Activated T-helper 2 cell treated with anti-CD3 and anti-CD28 coated beads, Interferon-gamma antibody, Interleukin-2, Interleukin-4, amounts not matched to agents 10 μg/mL and 5 μg/mL and 100 μg/mL, durations not matched to agents 14 hours and 24 hours and 36 hours (primary cell): ENCODE measurements at places on chromosomes 2 and 18. TPM values are rescaled to one million over a fixed set of nuclear protein-coding genes. Genes with fewer than 3 reads are reported as not detected.
A peak's percentile ranks its signal among the peaks of the same experiment; 100 is the strongest.

Gene FOXI3
- not detected in 2 replicates for total RNA-seq

- no peak for DNase-seq
Measured at GRCh38 chr18:74465775-74466174, 8.7 kb upstream of the DIPK1C start.

DNA sequence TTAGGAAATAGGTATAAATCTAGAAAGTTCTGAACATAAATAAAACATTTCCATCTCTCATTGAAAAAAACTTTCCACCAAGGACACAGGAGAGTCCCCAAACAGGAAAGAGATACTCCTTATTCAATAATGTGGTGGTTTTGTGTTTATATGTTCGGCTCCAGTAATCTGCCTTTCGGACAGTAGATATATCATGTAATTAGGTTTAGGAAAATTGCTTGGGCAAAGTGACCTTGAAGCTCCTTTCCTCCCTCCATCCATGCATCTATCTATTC is 69.6 kb downstream of the DDX1 start:
- no peak for DNase-seq

GRCh38 chr18:75212751-75213090 is 2.1 kb downstream of the TSHZ1 start:
- no peak for DNase-seq

Gene EVX2
- not detected in 2 replicates for total RNA-seq

- no peak for DNase-seq
Measured at GRCh38 chr2:101295895-101296294, 12.6 kb downstream of the RNF149 start.

Gene SERTAD2
- total RNA-seq = 29.2 and 31.0 TPM in 2 replicates

Gene CAVIN2
- total RNA-seq = not detected in 2 replicates

Gene FAP
- total RNA-seq = not detected in 2 replicates

DNA sequence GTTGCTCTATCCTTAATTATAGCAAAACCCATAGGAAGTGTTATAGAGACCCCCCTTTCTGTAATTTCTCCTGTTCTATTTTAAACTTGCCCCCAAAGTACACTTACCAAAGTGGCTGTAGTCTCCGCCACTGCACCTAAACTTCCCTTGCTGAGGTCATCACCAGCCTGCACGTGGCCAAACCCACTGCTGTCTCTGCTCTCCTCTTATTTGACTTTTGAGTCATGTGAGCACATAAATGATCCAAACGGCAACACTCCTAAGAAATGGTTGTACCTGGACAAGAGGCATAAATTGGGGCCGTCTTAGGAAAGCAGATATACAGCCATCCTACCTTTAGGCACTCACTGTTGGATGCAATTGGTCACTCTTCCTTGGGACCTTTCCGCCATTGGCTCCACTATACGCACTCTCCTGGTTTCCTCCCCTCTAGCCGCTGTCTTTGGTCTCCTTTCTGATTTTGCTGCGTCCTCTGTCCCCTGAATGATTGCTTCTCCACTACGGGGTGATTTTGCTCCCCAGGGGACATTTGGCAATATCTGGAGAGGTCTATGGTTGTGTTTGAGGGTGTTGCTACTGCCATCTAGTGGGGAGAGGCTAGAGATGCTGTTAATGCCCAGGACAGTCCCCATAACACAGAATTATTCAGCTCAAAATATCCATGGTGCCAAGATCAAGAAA is 19.2 kb upstream of the IL36G start:
- DNase-seq = peak; percentile 22

Gene CYP27A1
- total RNA-seq = not detected in 2 replicates

- no peak for DNase-seq
Measured at GRCh38 chr2:131584940-131585339, 57.3 kb downstream of the CCDC74A start.
